Activated T-cell treated with anti-CD3 and anti-CD28 coated beads for 24 hours (primary cell): ENCODE measurements at places on chromosomes 2 and 18.

- DNase-seq: no peak
Measured at GRCh38 chr2:59012234-59012633, 771.1 kb upstream of the FANCL start.

GRCh38 chr2:11813951-11814350 is 67.5 kb downstream of the LPIN1 start:
- DNase-seq: no peak

- DNase-seq: no peak
Measured at GRCh38 chr18:79631761-79632446, 47.7 kb upstream of the CTDP1 start.

DNA sequence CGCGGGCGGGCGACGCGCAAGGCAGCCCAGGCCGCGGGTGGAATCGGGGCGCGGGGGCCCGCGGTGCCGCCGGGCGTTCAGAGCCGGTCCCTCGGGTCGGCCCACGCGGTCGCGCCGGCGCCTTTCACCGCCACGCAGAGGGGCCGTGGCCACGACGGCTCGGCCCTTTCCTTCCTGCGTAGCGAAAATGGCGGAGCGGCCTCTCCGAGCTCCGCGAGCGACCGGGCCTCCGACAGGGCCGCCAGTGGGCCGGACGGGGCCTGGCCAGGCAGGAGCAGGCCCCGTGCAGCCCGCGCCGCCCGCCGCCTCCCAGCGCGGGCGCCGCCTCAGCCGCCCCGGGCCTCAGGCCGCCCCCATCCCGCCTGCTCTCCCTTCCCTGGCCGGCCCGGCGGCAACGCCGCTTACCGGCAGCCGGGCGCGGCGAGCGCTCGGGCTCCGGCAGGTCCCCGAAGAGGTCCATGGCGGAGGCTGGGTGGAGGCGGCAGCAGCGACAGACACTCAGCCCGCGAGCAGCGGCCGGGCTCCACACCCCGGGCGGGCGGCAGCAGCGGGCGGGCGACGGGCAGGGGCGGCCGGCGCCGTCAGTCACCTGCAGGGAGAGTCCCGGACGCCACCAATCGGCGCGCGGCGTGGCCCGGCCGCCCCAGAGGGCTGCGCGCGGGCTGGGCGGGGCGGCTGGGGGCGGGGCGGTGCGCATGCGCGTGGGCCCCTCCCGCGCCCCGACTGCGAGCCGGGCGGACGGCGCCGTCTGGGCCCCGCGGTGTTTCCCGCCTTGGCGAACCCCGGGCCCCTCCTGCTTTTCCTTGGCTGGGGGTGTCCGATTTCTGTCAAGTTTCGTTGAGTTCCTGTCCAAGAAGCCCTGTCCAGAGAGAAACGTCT is at the start of gene ILKAP:
ILKAP (minus strand) TSS at position 602 of the 879 bp plus-strand sequence; CDS start at position 460, 142 bp downstream.
- peak; percentile 85 for DNase-seq

DNA sequence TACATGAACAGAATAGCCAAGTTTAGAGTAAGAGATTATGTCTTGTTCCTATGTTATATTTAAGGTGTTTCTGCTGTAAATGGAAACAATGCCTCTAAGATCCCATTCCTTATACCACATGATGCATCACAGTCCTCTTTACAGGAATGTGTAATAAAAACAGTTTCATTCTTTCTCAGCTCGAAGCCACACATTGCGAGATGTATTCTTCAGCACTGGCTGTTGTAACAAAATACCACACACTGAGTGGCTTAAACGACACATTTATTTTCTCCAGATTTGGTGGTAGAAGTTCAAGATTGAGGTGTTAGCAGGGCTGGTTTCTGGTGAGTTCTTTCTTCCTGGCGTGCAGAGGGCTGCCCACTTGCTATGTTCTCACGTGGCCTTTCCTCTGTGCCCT is 246.2 kb downstream of the SOCS6 start:
- DNase-seq: no peak

GRCh38 chr2:175568109-175568730 is 386.7 kb upstream of the ATP5MC3 start:
- DNase-seq: no peak

GRCh38 chr2:228197504-228197903 is 16.0 kb upstream of the SPHKAP start:
- DNase-seq: no peak

DNA sequence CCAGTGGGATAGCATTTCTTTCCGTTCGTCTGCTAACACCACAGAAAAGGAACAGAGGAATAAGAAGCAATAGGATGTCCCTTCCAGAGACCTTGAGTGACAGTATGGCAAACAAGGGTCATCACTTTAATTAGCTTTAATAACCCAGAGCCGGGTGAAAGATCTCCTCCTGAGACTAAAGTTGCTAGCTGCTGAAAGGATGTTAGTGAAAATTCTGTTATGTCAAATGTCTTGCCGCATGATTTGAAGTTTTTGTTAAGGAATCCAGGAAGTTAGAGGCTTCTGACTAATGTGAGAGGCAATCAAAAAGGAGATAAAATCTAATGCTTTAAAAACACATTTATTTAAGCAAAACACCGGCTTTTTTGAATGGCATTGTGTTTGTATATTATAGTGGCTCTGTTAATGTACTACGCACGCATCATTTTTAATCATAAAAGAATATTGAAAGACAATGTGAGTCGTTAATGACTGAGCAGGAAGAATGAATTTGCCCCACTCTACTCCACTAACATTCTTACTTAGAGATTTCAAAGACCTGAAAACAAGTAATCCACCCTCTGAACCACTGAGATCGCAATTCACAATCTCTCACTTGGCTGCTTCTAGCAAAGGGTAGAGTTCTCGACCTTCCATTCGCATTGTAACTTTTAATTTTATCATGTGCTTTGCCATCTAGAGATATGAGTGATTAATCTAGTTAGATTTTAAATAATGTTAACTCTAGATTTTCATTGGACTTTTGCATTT is 536.6 kb downstream of the LRRTM4 start:
- no peak for DNase-seq

GRCh38 chr2:201949181-201949926 is 84.3 kb upstream of the FZD7 start:
- no peak for DNase-seq

GRCh38 chr2:239249776-239250175 is 151.0 kb downstream of the HDAC4 start:
- no peak for DNase-seq

- DNase-seq: no peak
Measured at GRCh38 chr2:69745035-69745434, 3.1 kb downstream of the ANXA4 start.

- DNase-seq: no peak
Measured at GRCh38 chr18:48079885-48080284, 149.4 kb upstream of the SMAD2 start.

GRCh38 chr18:74567822-74568221 is 29.8 kb upstream of the ZNF407 start:
- DNase-seq: no peak

DNA sequence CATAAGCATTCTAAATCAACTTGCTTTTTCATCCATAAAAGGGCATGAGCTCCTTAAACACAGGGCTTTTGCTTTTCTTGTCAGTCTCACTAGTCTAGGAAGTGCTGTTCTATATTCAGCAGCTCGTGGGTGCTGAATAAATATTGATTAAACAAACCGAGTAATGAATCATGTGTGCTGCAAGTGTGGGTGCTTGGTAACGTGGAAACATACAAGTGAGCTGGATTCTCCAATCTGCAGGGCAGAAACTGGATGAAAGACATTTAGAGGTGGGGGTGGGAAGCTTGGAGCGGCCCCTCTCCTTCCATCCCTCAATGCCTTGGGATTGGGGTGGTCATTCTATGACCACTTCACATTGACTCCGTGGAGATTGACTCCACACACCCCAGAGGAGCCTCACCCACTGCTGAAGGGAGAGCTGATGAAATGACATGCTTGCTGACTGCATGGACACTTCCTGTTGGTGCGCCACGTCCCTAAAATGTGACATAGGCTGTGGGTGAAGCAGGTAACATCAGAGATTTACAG is 114.6 kb downstream of the DOCK10 start:
- peak; percentile 53 for DNase-seq

DNA sequence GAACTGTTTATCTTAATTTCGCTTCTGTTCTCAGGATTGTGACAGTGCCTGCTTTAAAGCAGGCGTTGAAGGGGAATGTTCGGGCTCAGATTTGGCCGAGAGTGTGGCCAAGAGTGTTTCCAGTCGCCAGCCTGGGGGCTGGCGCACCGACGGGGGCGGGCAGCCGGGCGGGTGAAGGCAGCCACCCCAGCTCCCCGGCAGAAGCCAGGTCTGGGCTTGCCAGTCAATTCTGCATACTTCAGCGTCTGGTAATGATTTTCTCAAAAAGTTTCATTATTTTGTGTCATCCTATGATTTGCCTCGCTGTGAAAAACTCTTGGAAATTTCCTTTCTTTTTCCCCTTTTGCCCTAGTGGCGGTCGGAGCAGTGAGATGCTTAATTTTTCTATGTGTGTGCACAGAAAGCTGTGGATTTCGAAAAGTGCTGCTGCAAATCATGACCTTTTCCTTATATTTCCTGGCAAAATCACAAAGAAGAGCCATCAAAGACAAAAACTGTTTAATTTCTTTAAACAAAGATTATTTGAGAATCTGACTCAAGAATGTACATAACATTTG is 856 bp downstream of the FAM228A start:
- DNase-seq: no peak

- DNase-seq: no peak
Measured at GRCh38 chr18:79733135-79733701, 53.6 kb downstream of the CTDP1 start.

- no peak for DNase-seq
Measured at GRCh38 chr2:100606332-100606725, 43.5 kb downstream of the PDCL3 start.

DNA sequence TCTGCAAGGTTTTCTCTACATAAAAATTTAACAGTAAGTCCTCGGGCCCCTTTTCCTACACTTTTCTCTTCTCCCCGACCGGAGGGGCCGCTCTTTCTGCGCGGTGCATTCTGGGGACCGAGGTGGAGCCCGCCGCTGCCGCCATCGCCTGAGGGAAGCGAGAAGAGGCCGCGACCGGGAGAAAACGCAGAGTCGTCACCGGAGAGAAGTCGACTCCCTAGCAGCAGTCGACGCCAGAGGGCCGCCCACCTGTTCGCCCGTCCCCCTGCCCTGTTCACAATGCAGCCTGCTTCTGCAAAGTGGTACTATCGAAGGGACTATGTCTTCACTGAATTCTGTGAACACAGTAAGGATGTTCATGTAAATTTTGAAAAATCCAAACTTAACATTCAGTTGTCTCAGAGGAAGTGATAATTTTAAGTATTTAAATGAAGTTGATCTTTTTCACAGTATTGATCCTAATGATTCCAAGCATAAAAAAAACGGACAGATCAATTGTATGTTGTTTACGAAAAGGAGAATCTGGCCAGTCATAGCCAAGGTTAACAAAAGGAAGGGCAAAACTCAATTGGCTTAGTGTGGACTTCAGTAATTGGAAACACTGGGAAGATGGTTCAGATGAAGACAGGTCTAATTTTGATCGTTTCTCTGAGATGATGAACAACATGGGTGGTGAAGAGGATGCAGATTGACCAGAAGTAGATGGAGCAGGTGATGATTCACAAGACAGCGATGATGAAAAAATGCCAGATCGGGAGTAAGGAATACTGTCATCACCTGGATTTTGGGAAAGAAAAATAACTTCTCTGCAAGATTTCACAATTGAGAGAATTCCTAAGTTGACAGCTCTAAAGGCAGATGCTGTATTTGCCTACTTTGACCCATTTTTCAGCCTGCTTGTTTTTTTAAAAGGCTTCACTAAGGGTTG is 55.8 kb downstream of the ASXL2 start:
- peak; percentile 42 for DNase-seq

DNA sequence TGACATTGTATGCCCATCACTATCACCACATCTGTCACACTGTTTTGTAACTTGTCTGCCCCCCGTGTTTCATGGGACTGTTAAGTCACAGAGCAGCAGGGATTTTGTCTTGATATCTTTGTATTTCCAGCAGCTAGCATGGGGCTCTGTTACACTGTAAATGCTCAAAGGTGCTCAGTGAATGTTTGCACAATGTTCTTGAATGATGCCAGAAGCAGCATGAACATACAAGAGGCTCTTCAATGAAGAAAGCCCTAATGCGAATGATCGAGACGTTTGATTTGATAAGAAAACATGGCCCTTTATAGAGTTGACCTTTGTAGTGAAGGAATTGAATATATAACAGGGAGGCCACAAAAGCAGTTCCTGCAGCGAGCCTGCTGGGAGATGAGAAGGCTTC is 120.9 kb upstream of the TTC39C start:
- no peak for DNase-seq

GRCh38 chr2:218360453-218360852 is 3.8 kb downstream of the CATIP start:
- DNase-seq: no peak

GRCh38 chr2:88450925-88451810 is 1.3 kb downstream of the FOXI3 start:
- no peak for DNase-seq

DNA sequence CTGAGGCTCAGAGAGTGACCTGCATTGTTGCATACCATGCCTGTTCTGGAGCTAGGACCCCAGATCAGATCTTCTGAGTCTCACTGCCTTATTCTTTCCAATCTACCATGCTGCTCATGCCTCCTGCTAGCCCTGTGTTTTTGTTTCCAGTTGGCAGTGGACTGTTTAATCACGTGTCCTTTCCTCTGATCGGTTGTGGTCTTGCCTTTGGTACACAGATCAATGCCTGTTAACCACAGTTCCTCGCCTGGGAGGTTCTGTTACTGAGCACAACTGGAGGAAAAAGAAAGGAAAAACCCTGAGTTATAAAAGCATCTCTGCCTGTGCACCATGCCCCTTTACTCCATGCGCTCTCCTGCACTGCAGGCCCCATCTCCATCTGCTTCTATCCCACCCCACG is 329.1 kb downstream of the SETBP1 start:
- DNase-seq: no peak

DNA sequence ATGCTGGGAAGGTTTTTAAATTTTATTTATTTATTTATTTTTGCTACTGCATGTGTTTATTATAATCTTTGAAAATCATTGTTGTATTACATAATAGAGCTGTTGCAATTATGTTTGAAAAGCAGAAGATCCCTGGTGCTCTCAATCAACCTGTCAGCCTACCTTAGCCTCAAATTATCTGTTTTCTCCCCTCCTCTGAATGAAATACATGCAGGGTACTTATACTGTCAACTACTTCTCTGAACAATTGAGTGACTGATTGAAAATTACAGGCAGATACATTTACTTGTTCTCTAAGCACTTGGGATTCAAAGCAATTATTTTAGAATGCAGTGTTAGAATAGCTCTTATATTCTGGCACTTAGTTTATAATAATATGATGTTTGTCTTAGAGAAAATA is 8.1 kb downstream of the KYNU start:
- DNase-seq: no peak

DNA sequence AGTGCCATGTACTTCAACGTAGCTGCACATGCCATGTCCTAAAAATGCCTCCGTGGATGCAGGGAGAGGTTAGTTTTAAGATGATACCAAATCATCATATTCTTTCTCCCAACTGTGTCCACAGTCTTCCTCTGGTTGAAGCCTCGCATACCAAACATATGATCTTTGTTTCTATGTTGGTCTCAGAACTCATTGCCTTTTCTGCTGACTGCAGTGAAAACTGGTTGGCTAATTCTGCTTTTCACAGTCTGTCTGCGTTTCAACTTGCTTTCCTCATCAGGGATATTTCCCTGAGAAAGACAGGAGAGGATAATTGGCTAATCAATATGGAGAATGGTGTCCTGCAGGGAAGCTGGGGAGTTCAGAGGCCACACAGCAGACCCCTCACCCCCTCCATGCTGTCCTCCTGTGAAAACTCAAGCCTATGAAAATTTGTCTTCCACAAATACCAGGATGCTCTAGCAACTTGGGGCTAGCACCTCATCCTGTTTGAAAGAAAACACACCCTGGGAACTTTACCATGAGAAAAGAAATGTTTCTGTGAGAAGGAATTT is 192.2 kb upstream of the PXDN start:
- no peak for DNase-seq

- DNase-seq: no peak
Measured at GRCh38 chr2:128388499-128388941, 69.9 kb upstream of the HS6ST1 start.
